Tongue (tissue), 3 donors: ENCODE measurements at places on chromosomes 3 and 15.

DNA sequence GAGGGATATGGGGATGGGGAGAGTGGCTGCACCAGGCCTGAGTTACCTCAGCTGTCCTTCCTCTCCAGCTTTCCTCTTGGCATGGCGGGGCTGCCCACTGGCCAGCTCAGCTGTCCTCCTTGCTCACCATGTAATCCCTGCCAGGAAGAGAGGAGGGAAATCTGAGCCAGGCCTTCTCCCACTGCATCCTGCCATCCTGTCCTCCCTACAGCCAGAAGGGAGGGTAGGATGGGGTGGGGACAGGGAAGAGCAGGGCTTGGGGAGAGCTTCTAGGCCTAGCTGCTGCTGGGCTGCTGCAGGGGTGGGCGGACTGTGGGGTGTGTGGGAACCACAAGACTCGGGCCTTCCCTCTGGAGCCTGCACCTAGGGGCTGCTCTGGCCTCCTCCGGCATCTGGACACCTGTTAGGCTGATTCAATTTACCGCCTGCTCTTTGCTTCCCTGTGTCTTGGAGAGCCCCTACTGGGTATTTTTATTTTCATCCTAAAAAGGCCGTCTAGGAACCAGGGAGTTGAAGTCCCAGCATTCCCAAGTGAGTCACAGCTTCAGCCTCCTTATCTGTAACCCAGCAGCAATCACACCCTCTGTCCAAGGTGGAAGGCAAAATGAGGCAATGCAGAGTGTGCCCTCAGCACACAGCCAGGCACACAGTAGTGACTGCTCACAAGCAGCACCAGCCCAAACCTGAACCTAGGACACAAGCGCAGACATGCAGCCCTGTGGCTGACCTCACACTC lies 13.1 kb upstream of the KY start:
- peak; percentile 93 for DNase-seq

- no peak for DNase-seq
Observed at GRCh38 chr15:90364251-90364650, 12.2 kb downstream of the ZNF774 start.

DNA sequence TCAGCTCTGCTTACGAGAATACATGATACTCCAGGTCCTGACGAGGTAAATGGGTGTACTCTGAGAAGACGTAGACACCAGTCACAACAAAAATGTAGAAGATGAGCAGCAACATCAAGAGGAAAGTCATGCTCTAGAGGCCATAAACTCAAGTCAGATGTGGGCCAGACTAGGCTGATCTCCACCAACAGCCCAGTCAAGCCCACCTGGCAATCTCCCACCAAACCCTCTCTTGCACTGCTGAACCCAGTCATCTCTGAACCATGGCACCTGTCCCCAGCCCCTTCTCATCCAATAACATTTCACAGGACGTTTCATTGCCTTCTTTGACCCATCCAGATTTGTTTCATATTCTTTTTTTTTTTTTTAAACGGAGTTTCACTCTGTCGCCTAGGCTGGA lies 10.8 kb upstream of the PDIA3 start:
- no peak for DNase-seq

- peak; percentile 57 for DNase-seq
Observed at GRCh38 chr15:72136170-72137051, 18.2 kb downstream of the SENP8 start.

- peak; percentile 32 for DNase-seq
Observed at GRCh38 chr3:67382536-67382935, 271.9 kb downstream of the SUCLG2 start.

DNA sequence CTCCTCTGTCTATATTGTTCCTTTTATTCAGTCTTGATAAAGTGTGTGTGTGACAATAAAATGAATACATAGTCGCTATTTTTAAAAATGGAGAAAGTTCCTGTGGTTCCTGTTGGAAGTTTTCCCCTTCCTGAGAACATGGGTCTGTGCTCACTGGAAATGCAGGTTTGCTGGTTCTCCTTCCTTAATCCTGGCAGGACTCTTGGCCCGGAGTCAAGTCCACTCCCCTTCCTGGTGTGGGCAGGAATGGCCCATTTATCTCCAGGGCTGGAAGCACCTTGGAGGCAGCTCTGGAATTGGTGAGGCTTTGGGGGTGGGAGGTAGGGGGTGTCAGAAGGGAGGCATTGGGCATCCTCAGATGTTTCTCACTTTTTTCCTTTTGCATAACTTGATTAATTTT lies 30.1 kb downstream of the FOXL2 start:
- DNase-seq = no peak

GRCh38 chr15:65937054-65937453 lies 67.8 kb downstream of the RAB11A start:
- no peak for DNase-seq

DNA sequence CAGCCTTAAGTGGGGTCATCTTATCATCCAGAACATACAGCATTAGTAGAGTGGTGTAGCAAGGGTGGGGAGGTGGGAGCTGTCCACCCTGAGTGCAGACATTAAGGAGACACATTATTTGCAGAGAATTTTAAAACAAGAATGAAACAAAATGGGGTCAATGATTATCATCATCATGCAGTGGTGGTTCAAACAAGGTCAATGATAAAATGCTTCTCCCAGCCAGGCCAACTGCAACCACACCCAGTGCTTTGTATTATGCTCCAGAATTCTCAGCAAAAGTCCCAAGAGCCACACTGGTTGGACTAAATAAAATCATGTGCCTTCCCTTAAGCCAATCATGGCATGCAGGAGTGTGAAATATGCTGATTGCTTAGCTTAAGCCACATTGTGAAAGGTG lies 96.7 kb upstream of the FHIT start:
- DNase-seq = no peak

- DNase-seq = no peak
Observed at GRCh38 chr15:43165801-43166325, 19.3 kb upstream of the CCNDBP1 start.

- DNase-seq = peak; percentile 38
Observed at GRCh38 chr3:104273046-104273649, 1093.6 kb upstream of the ALCAM start.

GRCh38 chr15:64046421-64047153 lies at the start of gene DAPK2:
TSS of gene DAPK2 (minus strand) at chr15:64046485. CDS start at chr15:64040261, 6,224 bp downstream.
- DNase-seq = peak; percentile 78

DNA sequence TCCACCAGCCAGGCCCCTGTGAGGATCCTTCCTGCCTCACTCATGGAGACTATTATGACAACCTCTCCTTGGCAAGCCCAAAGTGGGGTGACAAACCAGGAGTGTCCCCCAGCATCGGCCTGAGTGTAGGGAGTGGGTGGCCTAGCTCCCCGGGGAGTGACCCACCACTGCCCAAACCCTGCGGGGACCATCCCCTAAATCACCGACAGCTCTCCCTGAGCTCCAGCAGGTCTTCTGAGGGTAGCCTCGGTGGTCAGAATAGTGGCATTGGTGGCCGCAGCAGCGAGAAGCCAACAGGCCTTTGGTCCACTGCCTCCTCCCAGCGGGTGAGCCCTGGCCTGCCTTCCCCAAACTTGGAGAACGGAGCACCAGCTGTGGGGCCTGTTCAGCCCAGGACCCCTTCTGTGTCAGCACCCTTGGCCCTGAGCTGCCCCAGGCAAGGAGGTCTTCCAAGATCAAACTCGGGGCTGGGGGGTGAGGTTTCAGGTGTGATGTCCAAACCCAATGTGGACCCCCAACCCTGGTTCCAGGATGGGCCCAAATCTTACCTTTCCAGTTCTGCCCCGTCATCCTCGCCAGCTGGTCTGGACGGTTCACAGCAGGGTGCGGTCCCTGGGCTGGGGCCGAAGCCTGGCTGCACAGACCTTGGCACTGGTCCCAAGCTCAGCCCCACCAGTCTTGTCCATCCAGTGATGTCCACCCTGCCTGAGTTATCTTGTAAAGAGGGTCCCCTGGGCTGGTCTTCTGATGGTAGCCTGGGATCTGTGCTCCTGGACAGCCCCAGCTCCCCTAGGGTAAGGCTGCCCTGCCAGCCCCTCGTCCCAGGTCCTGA lies 1.0 kb downstream of the LIMD1 start:
- no peak for DNase-seq

DNA sequence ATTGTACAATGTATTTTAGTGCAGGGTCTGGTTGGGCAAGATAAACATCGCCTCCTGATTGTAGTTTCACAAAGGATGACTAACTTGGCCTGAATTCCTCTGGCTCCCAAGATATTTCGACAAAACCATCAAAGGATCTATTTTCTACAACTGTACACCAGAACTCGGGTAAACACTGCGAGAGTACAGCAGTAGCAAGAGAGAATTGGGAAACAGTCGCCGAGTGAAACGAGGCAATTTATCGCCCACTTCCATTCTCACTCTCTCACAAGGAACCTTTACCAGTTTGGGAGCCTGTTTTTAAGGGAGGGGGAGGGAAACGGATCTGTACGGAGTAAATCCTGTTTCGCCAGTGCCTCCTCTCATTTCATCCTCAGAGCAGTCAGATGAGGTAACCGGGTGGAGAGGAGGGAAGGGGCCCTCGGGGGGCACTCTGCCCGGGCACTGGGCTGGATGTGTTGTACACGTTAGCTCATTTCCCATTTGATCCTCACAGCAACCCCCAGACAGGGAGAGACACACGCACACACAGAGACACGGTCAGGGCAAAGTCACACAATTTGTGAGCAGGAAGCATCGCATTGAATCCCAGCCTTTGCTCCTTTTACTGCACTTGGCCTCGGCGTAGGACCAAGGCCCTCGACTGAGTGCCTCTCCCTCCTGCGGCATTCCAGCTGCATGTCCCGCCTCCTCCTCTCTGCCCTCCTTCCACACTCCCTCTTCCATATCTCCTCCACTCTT lies 120.1 kb downstream of the LIPC start:
- peak; percentile 48 for DNase-seq

DNA sequence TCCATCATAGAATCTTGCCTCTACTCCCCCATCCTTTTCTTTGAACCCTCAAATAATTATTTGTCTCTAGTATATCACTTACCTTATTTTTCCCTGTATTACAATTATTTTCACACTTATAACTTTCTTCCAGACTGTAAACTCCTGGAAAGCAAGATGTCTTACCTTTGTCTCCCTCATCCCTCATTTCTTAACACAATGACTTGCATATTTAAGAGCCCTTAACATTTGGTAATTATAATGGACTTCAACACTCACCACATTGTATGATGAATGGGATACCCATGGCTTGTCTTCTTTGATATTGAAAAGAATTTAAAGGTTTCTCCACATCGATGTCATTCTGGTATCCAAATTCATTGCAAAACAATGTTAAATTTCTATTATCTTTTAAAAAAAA lies 81.4 kb upstream of the GUCA1C start:
- no peak for DNase-seq
